ENCODE measurements at places on chromosomes 7 and 10.

- DNase-seq = no peak
Observed at GRCh38 chr10:119807960-119808697, 64.5 kb downstream of the MCMBP start.

- DNase-seq = no peak
Observed at GRCh38 chr7:157870644-157871290, 534.0 kb downstream of the DNAJB6 start.

GRCh38 chr7:153430931-153431330 is 621.3 kb upstream of the DPP6 start:
- DNase-seq = no peak

DNA sequence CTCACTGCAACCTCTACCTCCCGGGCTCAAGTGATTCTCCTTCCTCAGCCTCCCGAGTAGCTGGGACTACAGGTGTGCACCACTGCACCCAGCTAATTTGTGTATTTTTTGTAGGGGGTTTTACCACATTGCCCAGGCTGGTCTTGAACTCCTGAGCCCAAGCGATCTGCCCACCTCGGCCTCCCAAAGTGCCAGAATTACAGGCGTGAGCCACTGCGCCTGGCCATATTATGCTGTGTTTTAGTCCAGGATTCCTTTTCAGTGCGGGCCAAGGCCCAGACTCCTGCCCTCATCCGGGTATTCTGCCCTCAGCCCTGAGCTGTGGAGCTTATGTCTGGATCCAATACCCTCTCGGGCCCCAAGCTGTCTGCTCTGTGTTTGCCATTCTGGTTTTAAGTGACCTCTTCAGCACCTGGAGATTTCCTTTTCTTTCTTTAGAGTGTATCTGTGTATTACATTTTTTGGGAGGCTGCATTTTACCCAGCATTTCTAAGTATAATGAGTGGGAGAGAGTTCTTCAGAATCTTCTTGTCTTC is 114.9 kb downstream of the BUB3 start:
- DNase-seq = no peak

GRCh38 chr10:69295027-69295636 is 16.8 kb downstream of the HK1 start:
- no peak for DNase-seq

GRCh38 chr7:28239823-28240204 is 59.2 kb upstream of the JAZF1 start:
- no peak for DNase-seq

DNA sequence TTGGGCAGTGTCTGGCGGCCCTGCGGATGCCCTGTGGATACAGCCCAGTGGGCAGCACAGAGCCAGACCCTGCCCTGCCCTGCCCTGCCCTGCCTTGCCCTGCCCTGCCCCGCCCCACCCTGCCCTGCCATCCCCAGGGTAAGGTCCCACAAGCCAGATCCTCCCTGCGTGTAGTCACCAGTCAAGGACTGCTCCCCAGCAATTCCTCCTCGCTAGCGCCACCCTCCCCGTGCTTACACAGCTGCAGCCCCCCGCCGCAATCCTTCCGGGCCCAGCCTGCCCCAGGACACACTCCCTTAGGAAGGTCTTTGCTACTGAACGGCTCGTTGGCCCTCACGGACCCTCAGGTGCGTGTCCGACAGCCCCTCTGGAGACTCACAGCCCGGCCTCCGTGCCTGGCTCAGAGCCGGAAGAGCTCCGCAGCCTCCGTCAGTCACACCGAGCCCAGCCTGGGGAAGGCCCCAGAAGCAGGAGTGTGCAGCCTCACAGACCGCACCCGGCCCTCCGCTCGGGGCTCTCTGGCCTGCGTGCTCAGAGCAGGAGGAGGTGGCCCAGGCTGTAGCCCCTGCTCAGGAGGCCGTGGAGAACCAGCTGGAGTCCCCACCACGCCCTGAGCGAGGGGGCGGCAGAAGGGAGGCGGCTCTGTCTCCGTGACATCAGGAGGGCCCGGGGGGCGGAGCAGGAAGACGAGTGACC is 68.3 kb downstream of the PWWP2B start:
- no peak for DNase-seq

DNA sequence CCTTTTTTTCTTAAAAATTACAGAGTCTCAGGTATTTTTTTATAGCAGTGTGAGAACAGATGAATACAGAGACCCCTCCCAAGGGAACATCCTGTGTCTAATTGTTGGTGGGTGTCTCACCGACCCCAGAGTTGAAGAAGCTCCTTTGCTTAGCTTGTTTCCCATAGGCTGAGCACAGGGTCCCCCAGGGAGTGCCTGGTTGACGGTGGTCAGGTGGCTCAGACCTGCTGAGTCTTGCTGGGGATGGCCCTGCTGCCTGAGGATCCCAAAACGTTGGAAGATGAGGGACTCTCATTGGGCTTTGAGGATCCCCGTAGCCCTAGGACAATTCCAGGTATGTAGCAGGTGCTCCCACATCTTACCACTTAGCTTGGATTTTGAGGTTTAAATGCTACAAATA is 19.5 kb downstream of the SCART1 start:
- DNase-seq = no peak

GRCh38 chr10:14491811-14492210 is 161.1 kb upstream of the FRMD4A start:
- DNase-seq = no peak

DNA sequence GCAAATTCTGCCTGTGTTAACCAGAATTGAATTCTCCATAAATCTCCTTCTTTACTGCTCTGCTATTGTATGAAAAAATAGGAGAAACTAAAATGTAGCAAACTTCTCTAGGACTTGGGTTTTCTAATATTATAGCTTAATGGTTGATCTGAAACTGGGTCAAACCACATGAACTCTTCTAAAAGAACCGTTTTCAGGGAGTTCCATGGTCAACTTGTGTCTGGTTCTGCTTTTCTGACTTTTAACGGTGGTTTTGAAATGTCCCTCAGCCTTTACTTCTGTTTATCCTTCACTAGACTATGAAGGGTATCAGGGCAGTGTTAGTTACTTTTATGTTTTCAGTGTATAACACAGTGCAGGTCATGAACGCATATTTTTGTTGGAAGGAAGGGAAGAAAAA is 242.2 kb downstream of the TSPAN12 start:
- no peak for DNase-seq
